Stimulated activated CD4-positive, alpha-beta T cell treated with anti-CD3 and anti-CD28 coated beads, Interleukin-4, amount 100 ng/mL, for 24 hours (primary cell): ENCODE measurements at places on chromosomes 2 and 18.

DNA sequence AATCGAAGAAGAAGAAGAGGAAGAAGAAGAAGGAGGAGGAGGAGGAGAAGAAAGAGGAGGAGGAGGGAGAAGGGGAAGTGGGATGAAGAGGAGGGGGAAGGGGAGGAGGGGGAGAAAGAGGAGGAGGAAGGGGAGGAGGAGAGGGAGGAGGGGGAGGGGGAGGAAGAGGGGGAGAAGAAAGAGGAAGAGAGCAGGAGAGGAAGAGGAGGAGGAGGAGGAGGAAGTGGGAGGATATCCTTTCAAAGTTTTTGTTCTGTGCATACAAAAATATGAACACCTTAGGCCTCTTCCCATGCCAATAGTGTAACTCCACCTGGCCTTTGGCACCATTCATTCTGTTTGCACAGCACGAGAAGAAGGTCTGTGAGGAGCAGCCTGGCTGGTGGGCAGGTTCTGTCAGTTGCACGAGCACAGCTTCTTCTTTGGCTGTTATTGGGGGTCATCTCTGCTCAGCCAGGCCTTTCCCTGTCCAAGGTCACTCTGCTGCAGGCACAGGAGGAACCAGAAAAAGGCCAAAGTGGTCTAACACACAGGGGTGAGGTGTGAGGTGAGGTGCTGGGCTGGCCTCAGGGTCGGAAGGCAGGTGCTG lies 25.8 kb upstream of the PLB1 start:
- no peak for DNase-seq

DNA sequence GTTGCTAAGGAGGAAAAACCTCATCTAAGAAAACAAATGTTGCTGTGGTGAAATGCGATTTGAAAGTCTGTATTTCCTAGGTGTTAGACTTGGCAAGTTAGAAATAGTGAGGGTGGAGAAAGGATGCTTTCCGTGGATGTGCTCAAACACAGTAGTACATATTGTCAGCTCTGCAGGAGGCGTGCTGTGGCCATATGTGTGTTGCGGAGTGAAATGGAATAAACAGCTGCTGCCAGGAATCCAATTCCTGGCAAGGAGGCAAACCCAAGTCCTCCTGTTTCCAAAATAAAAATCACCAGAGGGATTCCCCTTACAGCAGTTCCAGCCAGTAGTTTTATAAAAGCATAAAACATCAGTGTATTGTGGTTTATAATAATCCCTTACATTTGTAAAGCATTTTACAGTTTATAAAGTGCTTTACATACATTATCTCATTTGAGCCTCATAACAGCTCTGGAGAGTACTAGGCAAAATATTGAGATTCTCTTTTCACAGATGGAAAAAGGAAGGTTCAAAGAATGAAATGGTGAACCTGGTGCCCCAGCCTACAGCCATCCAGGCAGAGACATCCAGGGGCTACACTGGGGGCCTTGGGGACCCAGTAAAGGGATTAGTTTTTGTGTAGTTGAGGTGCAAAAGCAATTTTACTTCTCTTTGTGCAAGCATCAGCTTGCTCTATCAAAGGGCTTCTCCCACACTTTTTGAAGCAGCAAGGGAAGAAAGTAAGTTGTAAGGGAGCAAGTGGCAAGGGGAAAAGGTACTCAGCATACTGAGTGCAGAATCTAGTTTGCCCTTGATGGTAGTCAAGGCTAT lies 206.0 kb downstream of the AGPS start:
- no peak for DNase-seq

GRCh38 chr2:80548469-80548868 lies 243.9 kb upstream of the LRRTM1 start:
- DNase-seq: no peak

- DNase-seq: no peak
These were observed 42.1 kb upstream of the LAPTM4A start for GRCh38 chr2:20093263-20094141.

DNA sequence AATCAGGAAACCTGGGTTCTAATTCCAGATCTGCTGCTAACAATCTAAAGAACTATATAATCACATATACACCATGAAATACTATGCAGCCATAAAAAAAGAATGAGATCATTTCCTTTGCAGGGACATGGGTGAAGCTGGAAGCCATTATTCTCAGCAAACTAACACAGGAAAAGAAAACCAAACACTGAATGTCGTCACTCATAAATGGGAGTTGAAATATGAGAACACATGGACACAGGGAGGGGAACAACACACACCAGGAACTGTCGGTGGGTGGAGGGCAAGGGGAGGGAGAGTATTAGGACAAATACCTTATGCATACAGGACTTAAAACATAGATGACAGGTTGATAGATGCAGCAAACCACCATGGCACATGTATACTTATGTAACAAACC lies 33.2 kb downstream of the CDH2 start:
- no peak for DNase-seq

- no peak for DNase-seq
These were observed 39.1 kb downstream of the CYRIA start for GRCh38 chr2:16626497-16626896.
